ENCODE measurements at places on chromosomes 4 and X. TPM values are rescaled to one million over a fixed set of nuclear protein-coding genes. Genes with fewer than 3 reads are reported as not detected.

Gene SHROOM3
- total RNA-seq, result 7.0 TPM

Gene PAGE1
- not detected for total RNA-seq

Gene CHRDL1
- total RNA-seq, result not detected

Gene DMRTC1B
- total RNA-seq, result not detected

Gene AWAT2
- 0.13 TPM for total RNA-seq

Gene KIT
- 1.3 TPM for total RNA-seq
